NT2/D1 (cell line): ENCODE measurements at places on chromosomes 2 and 18.
A peak's percentile ranks its signal among the peaks of the same experiment; 100 is the strongest.

DNA sequence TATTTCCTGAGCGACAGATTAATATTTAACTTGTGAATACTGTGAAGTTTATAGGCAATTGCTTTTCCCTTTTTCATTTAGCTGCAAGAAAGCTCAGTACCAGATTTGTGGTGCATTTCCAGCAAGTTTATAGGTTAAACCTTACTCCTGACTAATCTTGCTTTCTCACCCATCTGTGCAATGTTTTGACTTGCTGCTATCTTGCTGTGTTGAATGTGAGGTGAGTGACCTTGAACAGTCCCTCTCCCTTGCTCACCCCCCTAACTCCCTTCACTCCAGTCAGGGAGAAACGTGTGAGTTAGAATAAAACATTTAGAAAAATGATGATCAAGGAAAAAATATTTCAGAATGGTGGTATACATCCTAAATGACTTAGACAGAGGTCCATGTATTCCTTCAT is 39.8 kb upstream of the PARD3B start:
- no peak for DNase-seq

DNA sequence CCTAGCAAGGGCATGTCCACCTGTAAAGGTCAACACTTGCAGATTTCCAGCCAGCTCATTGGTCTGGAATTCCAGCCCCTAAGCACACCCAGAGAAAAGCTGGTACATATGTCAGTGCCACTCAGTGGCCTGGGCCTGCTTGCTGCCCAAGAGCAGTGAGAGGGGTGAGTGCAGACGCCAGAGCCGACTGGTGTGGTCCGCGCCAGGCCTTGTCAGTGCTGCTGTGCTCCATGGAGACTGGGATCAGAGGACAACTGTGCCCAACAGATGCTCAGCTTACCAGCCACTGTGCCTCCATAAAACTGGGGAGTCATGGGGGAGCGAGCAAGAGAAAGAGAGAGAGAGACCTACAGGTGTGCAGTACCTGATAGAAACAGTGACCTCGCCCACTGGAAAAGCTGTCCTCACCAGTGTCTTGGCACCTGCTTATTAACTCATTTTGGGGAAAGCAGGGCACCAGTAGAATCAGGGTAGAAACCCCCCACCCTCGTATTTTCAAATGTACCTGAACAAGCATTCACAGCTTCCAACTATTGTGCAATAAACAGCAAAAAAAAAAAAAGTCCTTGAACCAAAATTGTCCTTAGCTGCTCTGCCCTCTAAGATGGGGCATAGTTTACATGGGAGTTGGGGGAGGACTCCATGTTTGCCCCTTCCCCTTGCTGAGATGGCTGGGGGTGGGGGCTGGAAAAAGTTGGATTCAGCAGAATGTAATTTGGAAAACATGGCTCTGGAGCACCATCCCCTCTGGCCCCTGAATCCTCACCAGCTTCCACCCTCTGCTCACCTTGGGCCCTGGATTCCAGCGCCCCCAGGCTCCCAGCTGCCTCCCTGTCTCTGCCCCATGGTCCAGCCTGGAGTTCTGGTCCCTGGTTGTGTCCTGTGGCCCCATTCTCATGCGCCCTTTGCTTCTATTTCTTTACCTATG is 1.4 kb upstream of the SP140L start:
- no peak for DNase-seq

GRCh38 chr2:7437141-7437540 is 519.9 kb downstream of the RNF144A start:
- no peak for DNase-seq

DNA sequence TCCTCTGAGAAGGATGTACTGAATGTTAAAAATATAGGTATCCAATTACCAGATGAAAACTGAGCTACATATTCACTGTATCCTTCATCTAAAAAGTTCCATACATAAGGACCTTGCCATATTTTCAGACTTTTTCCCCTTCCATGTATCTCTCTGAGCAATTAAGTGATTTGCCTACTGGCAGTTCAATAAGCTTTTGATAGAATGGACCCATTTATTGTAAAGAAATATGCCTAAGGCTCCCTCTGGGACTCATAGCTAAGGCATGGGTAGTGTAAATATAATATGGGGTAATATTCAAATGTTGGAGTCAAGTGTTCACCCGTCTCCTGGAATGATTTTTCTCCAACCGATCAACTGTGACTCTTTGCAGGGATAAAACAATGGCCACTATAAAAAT is 135.4 kb upstream of the FSHR start:
- no peak for DNase-seq

DNA sequence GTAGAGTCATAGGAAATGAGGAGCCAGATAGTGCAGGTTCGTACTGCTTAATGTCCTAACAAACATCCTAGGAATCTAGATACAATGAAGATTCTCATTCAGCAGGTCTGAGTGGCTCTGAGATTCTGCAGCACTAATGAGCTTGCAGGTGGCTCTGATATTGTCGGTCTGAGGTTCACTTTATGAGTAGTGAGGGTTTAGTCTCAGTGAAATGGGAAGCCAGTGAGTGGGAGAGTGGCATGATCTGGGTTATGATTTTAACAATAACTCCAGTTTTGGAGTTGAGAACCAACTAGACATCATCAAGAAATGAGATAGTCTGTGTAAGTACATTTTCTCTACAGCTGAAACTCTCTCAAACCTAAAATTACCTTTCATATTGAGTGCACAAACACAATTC is 166.8 kb upstream of the SP5 start:
- DNase-seq, result no peak

- DNase-seq, result peak; percentile 52
Measured at GRCh38 chr2:241217320-241218031, 29.0 kb downstream of the ANO7 start.

- no peak for DNase-seq
Measured at GRCh38 chr2:112915300-112916144, 4.6 kb downstream of the IL37 start.

DNA sequence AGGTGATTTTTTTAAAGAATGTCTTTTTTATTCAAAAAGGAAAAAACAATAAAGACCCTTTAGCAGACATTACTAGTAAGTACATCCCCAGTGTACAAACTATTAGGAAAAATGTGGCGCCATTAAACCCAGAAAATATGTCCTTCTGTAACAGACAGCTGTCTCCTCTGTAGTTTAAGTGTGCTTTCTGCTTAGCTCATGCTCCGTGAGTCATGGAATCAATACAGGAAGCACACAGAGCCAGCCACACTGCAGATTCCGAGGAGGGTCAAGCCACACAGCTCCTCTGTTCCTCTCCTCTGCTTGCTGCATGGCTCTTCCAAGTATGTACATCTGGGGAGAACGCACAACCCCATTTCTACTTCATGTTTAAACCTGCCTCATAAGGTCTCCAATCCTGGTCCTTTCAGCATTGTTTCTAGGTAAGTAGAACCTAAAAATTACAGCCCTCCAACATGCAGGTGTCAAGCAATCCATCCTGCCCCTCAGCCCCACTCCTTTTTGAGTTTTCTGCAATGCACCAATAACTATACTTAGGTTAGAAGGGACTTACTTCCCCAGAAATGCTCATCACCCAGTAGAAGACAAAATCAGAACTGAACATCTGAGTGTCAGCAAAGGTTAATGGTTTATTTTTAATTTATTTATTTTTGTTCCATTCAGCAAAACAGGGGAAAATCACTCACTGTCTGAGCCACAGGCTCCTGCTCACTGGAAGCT is 37.5 kb downstream of the ACVR1 start:
- no peak for DNase-seq

GRCh38 chr18:26772691-26773090 is 92.8 kb downstream of the AQP4 start:
- DNase-seq, result no peak

DNA sequence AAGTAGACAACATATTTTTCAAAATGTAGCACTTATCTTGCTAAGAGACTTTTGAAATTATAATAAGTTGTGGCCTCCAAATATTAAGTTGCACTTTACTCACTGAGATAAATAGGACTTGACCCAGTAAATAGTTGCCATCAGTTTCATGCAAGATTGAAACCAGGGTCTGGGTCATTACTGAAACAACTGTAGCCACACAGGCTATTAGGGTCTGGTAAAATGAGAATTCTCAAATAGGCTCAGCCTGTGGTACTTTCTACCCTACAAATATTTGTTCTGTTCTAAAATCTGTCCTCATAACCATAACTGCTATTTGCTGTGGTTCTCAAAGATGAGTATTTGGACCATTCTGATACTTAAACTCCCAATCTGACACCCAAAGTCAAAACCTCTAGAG is 115.4 kb upstream of the STK17B start:
- DNase-seq, result no peak

DNA sequence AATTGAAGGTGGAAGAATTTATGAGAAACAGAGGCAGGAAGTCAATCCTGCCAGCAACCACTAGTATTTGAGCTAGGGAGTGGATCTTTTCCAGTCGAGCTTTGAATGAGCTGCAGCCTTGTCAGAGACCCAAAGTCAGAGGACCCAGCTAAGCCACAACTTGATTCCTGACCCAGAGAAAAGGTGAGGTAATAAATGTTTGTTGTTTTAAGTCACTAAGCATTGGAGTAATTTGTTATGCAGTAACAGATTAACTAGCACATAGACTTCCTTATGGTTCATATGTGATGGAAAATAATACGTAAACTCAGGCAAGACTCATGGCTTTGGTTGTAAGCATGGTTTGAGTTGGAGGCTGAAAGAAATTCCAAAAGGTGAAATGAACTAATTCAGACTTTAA is 21.6 kb downstream of the EFEMP1 start:
- DNase-seq, result no peak

- DNase-seq, result no peak
Measured at GRCh38 chr2:135650721-135651120, 90.9 kb upstream of the UBXN4 start.

GRCh38 chr2:229575569-229576315 is 138.6 kb downstream of the DNER start:
- DNase-seq, result no peak

GRCh38 chr18:74492259-74492658 is 3.9 kb upstream of the CNDP2 start:
- DNase-seq, result no peak

DNA sequence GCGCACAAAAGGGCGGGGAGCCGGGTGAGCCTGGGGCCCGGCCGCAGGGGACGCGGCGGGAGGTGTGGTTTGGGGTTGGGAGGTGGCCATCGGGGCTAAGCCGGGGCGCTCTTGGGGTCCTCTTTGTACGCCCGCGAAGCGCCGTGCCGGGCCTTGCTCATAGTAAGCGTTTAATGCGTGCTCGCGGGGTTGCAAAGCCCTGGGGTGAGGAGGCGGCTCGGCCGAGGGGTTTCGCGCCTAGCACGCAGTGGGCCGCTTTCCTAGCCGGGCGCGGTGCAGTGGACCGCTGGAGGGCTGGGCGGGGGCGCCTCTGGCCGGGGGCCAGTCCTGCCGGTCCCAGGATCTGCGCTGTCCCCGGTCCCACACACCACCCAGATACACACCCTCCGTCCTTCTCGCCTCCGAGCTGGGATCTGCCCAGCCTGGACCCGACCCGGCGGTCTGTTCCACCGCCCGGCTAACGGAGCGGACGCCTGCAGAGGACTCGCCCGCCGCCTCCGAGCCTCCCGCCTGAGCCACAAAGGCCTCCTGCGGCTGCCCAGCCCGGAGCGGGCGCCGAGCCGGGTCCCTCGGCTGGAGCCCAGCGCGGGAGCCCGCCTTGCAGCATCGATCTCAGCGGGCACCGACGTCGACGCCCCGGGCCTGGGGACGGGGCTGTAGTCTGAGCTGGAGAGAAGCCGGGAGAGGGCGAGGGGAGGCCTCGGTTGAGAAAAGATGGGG is 564 bp downstream of the DPYSL5 start:
- DNase-seq, result no peak

DNA sequence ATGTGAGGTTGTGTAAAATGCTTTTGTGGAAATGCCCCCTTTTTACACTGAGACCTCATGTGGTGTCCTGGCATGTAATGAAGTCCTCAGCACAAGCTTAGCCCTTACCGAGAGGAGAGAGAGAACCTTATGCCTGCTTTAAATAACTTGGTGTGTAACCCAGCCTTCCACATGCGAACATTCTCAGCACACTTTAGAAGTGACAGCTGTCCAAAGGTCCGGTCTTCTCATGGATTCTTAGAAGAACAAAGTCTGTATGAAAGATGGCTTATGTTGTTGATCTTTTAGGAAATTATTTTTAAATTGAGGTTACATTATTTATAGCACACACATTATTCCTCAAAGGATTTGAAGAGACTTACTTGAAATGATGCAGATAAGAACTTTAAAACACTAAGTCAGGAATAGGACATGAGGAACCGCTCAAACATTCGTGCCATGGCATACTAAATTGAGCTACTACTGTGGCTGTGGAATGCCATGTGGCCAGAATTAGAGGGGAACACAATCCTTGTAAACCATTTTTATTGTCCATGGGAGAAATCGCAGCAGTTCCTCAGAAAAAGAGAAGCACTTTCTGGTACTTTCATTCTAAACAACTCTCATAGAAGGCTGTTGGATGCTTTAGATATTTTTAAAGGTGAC is 79.6 kb downstream of the WDSUB1 start:
- DNase-seq, result no peak

DNA sequence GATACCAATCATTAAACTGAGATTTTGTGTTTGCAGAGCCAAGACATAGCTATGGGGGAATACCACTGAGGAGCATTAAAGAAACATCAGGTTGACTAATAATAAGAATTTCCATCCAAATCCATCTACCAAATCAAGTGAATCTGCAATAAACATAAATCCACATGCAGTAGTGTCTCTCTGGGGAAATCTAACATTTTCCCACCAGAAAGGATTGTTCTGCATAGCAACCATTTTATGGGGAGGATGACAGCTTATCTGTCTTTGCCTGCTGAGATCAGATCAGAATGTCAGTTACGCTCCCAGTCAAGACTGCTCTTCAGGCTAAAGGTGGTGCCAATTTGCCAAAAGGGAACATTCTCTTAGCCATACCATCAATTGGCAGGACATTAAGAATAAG is 1098.9 kb upstream of the CHAC2 start:
- no peak for DNase-seq

DNA sequence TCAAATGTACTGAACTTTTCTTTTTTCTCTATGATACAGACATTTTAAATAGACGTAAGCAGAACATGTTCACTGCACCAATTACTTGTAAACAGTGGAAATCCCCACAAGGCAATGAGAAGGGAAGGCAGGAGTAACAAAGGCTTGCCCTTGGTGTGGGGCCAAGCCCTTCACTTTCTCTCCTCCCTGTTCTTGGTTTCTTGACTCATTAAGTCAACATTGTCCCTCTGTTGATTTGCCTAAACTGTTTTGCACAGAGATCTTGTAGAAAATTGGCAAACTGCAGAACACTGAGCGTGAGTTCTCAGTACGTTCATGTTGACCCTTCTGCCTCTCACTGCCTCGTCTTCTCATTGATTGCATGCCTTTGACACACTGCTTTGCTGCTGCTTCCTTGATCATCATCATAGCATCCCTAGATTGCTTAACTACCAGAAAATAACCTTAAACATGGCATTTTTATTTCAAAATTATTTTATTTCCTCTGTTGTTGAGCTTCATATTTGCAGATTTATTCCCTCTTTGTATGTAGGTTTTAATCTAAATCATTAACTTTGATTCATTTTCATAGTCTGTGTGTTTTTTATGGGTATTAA is 257.7 kb downstream of the PTGR3 start:
- DNase-seq, result no peak

GRCh38 chr2:71933467-71934319 is 214.0 kb downstream of the CYP26B1 start:
- no peak for DNase-seq

- no peak for DNase-seq
Measured at GRCh38 chr2:156513219-156513618, 77.0 kb downstream of the GPD2 start.

- DNase-seq, result no peak
Measured at GRCh38 chr18:62196980-62197379, 9.9 kb downstream of the RELCH start.

GRCh38 chr18:32298171-32298667 is 108.4 kb downstream of the MEP1B start:
- no peak for DNase-seq
